Effector CD4-positive, alpha-beta T cell (primary cell): ENCODE measurements at places on chromosomes 4 and X.

DNA sequence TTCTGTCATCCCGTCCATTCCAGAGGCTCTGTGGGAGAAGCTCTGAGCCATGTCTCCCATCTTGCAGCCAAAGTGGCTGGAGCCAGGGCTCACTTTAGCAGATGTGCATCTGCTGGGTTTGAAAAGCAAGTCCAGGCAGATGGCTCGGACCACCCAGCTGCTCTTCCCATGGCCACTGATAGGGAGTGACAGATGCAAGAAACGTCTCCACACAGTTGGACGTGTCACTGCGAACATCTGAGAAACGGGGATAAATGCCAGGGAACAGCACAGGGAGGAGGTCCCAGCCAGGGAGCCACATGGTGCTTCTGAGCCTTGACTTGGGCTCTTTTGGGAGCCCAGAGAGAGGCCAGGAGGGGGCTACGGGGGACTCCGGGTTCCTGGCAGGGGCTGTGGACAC is 242.3 kb downstream of the AFAP1 start:
- no peak for DNase-seq

- no peak for DNase-seq
These were observed 6.9 kb upstream of the CXCL1 start for GRCh38 chr4:73862322-73862721.

DNA sequence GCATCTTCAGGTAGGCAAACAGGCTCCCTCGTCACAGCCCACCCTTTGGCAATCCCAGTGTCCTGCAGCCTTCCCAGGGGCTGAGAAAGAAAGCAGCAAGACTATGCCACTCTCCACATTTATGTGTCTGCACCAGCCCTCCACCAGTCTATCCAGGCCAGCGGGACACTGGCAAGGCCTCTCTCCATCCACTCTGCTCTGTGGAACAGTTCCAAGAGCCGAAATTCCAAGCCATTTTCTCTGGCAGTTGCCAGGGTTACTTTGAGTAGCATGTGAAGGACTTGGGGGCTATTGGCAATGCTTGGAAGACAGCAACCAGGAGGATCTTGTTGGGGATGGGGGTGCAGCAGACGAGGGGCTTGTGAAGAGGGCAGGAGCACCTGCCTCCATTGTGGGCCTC is 52.1 kb downstream of the TSC22D3 start:
- DNase-seq, result no peak

- DNase-seq, result no peak
These were observed 505.4 kb upstream of the PITX2 start for GRCh38 chr4:111128327-111128726.

DNA sequence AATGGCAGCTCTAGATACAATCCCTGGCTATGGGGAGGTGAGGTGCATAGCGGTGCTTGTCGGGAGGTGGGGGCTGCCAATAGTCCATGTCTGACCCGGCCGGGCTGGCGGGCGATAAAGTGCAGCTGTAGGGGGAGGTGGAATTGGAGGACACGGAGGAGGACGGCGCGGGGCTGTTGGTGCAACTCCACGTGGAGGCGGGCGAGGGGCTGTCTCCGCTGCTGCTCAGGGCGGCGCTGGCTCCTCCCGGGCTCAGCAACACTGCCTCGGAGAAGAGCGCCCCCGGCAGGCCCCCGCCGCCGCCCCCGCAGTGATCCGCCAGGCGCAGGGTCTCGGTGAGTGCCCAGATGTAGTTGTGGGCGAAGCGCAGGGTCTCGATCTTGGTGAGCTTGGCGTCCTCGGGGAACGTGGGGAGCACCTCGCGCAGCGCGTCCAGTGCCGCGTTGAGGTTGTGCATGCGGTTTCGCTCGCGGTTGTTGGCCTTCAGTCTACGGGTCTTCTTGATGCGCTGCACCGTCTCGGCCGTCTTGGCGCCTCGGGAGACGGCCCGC is 1.3 kb downstream of the NEUROG2 start:
- no peak for DNase-seq

DNA sequence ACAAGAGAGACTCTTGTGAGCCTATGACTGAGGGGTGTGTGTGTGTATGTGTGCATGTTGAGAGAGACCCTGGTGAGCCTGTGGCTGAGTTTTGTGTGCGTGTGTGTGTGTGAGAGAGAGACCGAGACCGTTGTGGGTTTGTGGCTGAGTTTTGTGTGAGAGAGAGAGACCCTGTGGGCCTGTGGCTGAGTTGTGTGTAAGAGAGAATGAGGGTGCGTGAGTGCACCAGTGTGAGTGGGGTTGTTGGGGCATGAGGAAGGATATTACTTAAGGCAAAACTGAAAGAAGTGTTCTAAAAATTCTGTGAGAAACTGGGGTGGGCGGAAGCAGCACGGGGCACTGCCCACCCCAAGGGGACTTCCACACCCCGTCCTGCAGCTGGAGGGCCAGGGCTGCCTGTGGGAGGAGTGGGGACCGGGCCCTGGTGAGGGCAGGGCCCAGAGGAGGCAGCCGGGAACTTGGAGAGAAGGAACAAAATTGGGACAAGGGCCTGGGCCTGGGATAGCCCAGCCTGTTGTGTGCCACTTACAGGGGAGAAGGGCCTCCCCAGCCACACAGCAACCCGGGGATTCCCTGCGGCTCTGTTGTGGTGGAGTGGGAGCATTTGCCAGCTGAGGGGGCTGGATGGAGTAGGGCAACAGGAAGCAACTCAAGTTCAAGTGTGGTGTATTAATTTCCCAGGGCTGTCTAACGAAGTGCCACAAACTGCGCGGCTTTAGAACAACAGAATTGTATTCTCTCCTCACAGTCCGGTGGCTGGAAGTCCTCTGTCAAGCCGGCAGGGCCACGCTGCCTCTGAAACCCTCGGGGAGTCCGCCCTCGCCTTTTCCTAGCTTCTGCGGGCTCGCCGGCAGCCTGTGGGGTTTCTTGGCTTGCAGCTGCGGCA is 22.1 kb downstream of the TMEM131L start:
- DNase-seq, result peak; percentile 77

DNA sequence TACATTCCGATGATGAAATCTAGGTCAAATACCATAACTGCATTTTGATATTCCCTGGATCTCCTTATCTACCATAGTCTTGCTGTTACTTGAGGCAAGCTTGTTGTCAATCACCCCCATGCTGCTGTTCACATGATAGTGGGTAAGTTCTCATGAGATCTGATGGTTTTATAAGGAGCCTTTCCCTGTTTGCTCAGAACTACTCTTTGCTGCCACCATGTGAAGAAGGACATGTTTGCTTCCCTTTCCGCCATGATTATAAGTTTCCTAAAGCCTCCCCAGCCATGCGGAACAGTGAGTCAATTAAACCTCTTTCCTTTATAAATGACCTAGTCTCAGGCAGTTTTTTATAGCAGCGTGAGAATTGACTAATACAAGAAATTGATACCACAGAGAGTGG is 432.0 kb downstream of the GLUD2 start:
- DNase-seq, result no peak
